ENCODE measurements at places on chromosomes 3 and 15.

DNA sequence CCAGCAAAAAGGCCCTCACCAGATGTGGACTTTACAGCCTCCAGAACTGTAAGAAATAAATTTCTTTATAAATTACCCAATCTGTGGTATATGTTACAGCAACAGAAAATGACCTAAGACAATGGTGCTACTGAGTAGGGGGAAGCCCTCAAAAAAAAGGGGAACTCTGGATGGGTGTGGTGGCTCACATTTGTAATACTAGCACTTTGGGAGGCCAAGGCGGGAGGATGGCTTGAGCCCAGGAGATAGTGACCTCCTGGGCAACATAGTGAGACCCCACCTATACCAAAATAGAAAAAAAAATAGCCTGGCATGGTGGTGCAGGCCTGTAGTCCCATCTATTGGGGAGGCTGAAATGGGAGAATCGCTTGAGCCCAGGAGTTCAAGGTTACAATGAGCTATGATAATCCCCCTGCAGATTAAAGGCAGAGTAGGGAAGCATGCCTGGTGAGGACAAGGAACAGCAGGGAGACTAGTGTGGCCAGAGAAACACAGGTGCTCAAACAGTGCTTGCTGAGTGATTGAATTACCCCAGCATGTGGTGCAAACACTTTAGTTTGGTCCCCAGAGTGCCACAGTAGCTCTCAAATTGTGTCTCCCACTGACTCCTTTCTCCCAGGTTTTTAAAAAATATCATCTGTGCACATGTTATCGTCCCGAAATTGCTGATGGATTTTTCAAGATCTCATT lies 13.9 kb upstream of the USP3 start:
- no peak for DNase-seq
- H3K4me1 ChIP-seq: peaks cover 16% of the 10 kb centered on the region
- no peak overlapping the region for H3K27ac ChIP-seq
- no peaks in the 10 kb centered on the region for H3K27me3 ChIP-seq

- H3K36me3 ChIP-seq: no peaks in the 10 kb centered on the region
- no peaks in the 10 kb centered on the region for H3K27me3 ChIP-seq
- H3K4me1 ChIP-seq: no peaks in the 10 kb centered on the region
- no peak overlapping the region for H3K4me3 ChIP-seq
- DNase-seq: no peak
Observed at GRCh38 chr3:186496635-186497034, 47.5 kb downstream of the CRYGS start.

DNA sequence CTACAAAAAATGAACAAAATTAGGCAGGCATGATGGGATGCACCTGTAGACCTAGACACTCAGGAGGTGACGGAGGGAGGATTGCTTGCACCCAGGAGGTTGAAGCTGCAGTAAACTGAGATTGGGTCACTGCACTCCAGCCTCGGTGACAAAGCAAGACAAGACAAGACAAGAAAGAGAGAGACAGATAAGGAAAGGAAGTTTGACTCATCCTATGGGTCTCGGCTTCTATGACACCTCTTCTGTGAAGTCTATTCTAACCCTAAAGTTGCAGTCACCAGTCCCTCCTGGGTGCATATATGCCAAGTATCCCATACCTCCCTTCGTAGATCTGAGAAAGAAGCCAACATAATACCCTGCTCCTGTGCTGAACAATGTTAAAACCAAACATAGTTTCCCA lies 7.9 kb upstream of the ZMAT3 start:
- H3K27me3 ChIP-seq: no peaks in the 10 kb centered on the region
- no peak overlapping the region for H3K4me3 ChIP-seq
- no peak overlapping the region for H3K27ac ChIP-seq
- H3K36me3 ChIP-seq: no peaks in the 10 kb centered on the region

GRCh38 chr3:120487191-120487650 lies 36.4 kb upstream of the FSTL1 start:
- H3K4me1 ChIP-seq: peaks cover 5% of the 10 kb centered on the region
- peak; percentile 95 for DNase-seq
- no peaks in the 10 kb centered on the region for H3K36me3 ChIP-seq
- peak overlapping the region; percentile 17 for H3K27ac ChIP-seq
- no peaks in the 10 kb centered on the region for H3K27me3 ChIP-seq
- H3K4me3 ChIP-seq: no peak overlapping the region

Measured in fibroblast of lung (primary cell).